ENCODE measurements at places on chromosomes 6 and 20.

- no peak for DNase-seq
Observed at GRCh38 chr20:22446613-22447446, 137.5 kb downstream of the FOXA2 start.

DNA sequence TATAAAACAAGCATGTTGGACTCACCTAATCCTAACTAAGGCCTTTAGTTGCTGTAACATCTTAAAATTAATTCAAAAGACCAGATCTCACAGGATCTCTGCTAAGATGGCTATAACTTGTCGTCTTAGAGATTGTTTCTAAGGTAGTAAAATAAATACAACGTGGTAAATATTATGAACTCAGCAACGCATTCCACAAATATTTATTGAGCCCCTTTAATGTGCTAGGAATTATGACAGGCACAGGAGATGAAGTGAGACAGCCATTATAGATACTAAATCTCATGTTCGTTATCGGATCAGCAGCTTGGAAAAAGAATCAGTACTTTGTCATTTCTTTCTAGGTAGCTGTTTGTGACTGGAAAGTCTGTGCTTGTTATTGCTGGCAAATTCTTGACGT is 20.9 kb upstream of the MCM3 start:
- no peak for DNase-seq

GRCh38 chr6:121828146-121828886 is 392.9 kb downstream of the GJA1 start:
- no peak for DNase-seq

- DNase-seq = no peak
Observed at GRCh38 chr6:105431226-105431625, 28.3 kb upstream of the PREP start.

- DNase-seq = no peak
Observed at GRCh38 chr6:157305670-157306653, 17.4 kb downstream of the TMEM242 start.

- DNase-seq = no peak
Observed at GRCh38 chr6:6508643-6509042, 79.9 kb upstream of the LY86 start.
